HTR-8/SVneo (cell line): ENCODE measurements at places on chromosomes 2 and 18.

- no peak for DNase-seq
These were observed 48.1 kb upstream of the SLC35G4 start for GRCh38 chr18:11561293-11561692.

GRCh38 chr2:145033438-145033837, 513.5 kb upstream of the ZEB2 start:
- DNase-seq = no peak

DNA sequence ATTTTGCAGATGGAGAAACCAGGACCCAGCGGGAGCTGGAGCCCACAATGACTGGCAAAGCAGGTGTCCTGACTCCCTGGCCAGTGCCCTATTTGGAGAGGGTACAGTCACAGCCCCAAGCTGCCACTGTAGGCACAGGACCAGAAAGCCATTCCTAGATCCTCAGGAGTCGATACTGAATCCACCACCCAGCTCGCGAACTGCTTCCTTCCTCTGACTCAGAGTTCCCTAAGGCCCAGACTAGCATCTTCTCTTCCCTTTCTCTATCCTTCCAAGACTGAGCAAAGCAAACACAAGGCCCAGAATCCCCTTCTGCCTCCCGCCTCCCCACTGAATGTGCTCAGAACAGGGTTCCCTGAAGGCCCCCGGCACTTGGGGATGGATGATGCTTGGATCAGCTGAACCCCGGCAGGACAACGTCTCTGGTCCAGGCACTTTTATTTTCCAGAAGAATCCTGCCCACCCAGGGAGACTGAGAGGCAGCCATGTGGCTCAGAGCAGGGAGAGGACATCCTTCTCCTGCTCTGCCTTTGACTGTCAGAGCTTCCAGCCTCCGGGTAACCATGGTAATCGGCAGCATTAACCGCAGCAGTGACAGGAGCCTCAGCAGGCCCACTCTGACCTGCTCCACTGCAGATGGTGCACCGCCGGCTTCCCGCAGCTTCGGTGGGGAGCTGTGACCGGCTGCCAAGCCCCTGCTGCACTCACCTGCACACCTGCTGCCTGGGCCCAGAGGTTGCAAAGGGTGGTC, 34.8 kb upstream of the KLHL29 start:
- no peak for DNase-seq

DNA sequence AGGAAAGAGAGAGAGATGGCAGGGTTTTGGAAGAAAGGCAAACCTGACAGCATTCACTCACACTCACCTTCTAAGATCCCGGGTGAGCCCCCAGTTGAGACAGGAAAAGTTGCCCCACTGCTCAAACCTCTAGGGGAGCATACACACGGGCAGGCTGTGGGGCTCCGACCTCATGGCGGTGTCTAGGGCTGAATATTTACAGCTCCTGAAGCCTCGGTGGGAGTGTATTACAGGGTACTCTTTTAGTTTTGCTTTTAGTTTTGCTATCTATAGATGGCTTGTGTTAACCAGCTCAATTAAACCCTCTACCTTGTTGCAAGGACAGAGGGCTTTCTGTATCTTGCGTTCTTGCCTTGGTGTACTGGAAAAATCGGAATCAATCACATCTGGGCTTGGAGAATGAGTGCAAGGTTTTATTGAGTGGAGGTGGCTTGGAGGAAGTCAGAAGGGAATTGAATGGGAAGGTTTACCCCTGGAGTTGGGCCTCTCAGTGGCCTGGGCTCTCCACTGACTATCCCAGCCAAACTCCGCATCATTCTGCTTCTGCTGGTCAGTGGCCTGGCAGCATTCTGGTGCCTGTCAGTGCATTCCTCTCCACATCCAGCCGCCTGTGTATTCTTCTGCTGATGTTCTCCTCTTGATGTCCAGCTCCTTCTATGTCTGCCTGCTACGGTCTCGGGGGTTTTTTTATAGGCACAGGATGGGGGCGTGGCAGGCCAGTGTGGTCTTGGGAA, 10.1 kb upstream of the IFIH1 start:
- no peak for DNase-seq

- DNase-seq = no peak
These were observed 64.1 kb downstream of the CPS1 start for GRCh38 chr2:210620456-210620855.
